Suppressor macrophage treated with lipopolysaccharide for 4 hours (primary cell): ENCODE measurements at places on chromosomes 2 and 18.

DNA sequence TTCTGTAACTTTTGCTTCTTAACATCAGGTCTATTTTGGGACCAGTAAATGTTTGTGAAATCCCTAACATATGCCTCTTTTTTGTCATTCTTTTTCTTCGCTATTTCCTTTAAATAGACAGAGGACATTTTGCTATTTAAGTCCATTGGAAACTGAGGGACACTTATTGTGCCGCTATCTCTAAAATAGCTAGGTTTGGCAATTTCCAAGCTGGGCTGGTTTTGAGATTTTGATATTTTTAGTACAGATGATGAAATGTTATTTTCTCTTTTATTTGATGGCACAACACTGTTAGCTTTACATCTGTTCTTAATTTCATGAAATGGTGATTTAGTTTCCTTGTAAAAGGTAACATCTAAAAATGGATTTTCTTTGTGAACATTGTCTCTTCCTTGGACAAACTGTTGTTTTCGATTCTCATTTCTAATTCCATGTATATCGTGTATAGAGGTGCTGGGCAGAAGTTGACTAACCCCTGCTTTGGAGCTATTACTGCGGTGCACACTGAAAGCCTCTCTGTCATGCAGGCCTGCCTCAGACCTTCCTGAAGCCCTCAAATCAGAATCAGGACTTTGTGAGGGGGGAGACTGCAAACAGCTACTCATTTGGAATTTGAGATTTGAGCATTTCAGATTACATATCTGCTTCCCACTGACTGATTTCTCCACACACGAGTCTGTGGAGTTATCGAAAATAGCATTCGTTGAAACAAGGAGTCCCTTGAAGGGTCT, 594 bp downstream of the RAD51AP2 start:
- no peak for DNase-seq

DNA sequence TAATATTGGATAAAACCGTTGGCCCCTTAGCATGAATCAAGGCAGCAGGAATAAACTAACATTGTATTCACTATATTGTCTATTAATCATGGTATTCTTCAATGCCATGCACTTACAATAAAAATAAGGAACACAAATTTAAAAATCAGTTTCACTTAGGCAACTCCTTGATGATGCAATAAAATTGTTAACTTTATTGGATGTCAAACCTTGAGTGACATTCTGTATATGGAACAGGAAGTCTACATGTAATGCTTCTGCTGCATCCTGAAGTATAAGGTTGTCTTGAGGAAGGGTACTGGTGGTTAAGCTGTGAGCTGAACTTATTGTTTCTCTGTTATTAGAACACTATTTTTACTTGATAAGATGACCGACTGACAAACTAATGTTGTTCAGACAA, 605.5 kb downstream of the SATB2 start:
- no peak for DNase-seq

DNA sequence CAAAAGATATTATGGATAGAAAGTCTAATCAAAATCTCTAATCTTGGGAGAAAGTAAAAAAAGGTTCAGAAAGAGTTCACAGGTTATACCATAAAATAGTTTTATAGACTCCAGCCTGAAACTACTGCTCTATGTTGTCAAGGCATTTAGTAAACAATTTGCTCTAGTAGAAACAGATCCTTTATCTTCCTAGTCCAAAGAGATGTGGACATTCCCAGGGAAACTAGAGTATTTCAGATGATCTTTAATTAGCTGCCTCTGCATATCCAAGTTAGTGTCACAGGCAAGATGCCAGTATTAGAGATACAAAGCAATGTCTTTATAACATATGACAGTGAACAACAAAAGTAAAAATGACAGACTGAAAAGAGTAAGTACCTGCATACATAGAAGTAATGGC, 708.6 kb downstream of the CCDC85A start:
- DNase-seq: no peak

DNA sequence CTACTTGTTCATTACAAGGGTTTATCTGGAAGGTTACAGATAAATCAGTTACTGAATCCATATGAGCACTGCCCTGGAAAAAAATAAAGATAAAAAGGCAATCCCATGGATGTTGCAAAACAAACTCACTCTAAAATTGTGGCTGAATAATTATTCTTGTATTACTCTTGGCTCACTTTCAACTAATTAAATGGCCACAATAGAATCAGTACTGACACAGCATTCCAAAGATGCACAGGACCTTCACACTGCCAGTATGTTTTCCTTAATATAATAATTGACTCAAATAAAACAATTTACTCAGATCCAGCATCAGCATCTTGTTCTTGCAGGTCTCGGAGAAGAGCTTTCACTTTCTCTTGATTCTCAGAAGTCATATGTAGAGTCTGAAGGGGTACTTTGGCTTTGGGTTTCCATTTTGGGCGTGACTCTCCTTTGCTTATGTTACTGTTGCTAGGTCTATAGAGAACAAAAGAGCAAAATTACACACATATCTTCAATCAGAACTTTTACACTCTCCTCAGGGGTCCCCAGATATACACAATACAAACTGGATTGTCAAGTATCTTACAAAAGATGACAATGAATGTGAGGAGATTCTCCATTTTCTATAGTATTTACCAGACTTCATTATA, 12.6 kb downstream of the DHX57 start:
- no peak for DNase-seq

DNA sequence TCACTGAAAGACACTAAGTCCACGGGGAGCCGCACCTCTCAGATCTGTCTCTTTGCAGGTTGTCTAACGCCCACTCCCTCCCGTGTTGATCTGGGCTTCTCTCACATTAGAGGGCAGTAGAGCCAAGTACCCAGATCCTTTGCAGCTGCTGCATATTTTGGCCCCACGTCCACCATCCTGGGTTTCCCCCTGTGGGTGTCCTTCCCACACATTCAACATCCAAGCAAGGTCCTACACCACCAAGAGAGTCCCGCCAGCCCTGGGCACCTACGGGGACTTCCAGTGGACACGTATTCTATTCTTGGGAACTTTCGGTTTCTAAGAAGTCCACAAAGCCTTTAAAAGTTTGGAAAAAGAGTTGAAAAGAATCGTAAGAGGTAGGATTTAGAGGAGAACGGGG, 116.6 kb downstream of the ATL2 start:
- DNase-seq: peak; percentile 13

DNA sequence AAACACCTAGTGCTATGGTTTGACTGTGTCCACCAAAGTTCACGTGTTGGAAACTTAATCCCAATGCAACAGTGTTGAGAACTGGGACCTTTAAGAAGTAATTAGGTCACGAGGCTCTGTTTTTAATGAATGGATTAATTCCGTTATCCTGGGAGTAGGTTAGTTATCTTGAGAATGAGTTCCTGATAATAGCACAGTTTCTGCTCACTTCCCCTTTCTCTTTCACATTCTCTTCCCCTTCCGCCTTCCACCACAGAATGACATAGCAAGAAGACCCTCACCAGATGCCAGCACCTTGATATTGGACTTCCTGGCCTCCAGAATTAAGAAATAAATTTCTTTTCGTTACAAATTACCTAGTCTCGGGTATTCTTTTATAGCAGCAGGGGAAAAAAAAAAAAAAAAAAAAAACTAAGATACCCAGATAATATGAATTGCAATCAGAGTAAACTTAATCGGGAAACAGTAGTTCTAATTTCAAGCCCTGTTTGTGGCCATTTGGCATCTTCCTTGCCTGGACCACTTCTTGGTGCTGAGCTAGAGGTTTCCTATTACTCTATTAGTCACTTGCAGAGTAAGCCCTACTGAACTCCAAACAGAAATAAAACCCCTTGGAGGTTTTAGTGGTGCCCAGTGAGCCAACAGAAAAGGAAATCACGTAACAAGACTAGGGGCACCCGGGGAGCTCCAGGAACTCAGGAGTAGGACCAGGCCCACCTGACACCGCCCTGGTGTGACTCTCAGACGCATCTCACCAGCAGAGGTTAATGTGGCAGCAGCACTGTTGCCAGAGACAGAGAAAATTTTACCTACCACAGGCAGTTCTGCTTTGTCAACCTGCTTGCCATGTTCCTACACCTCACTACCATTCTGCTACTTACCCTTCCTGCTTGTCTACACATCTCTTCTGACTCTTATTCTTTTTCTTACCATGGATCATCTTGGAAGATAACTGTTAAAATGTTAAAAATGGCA, 147.6 kb upstream of the CAB39 start:
- DNase-seq: peak; percentile 64

GRCh38 chr2:99822474-99823207, 319.7 kb downstream of the AFF3 start:
- DNase-seq: no peak

- no peak for DNase-seq
Measured at GRCh38 chr18:46329736-46330246, 225.6 kb downstream of the HAUS1 start.

- DNase-seq: no peak
Measured at GRCh38 chr2:9221223-9221622, 14.6 kb downstream of the ASAP2 start.

DNA sequence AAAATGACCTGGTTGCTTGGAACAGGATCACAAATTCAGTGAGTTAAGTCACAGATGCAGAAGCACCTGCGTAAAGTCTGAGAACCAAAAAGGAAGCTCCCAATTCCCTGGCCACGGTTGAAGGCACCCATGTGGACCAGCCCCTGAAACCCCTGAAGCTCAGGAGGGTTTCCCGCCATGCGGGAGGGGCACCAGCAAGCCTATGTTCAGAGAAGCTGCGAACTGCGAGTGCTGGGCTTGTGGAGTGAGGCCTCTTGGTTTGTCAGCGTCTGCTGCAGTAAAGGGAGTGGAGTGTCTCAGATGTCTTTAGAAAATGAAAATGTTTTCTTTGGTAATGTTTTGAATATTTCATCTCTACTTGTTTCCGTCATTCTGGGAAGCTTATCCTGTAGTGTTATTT, 16.1 kb upstream of the ACKR3 start:
- DNase-seq: no peak

- DNase-seq: no peak
Measured at GRCh38 chr2:191522478-191523120, 155.3 kb upstream of the NABP1 start.

- DNase-seq: no peak
Measured at GRCh38 chr2:72155737-72156136, 8.1 kb upstream of the CYP26B1 start.

DNA sequence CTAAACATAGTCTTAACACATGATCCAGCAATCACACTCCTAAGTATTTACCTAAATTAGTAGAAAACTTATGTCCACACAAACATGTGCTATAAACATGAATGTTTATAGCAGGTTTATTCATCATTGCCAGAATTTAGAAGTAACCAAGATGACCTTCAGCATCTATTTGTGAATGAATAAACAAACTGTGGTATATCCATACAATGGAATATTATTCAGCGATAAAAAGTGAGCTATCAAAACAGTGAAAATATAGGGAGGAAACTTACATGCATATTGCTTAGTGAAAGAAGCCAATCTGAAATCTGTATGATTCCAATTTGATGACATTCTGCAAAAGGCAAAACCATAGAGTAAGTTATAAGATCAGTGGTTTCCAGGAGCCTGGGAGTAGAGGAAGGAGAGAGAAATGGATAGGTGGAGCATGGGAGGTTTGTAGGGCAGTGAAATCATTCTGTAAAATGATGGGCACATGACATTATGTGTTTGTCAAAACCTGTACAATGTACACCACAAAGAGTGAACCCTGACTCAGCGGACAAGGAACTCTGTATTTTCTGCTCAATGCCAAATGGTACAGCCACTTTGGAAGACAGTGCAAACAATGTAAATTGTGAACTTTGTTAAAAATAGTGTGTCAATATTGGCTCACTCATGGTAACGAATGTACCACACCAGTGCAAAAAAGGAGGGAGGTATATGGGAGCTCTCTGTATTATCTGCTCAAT, 61.9 kb upstream of the IGFBP2 start:
- no peak for DNase-seq
